ENCODE measurements at places on chromosomes 7 and 10. TPM values are rescaled to one million over a fixed set of nuclear protein-coding genes. Genes with fewer than 3 reads are reported as not detected.

GRCh38 chr10:113180401-113181154 lies 230.5 kb downstream of the TCF7L2 start:
- H3K4me3 ChIP-seq, result no peak overlapping the region
- H3K27me3 ChIP-seq, result no peaks in the 10 kb centered on the region
- H3K36me3 ChIP-seq, result no peaks in the 10 kb centered on the region
- no peak overlapping the region for H3K27ac ChIP-seq
- H3K4me1 ChIP-seq, result peaks cover 23% of the 10 kb centered on the region
- DNase-seq, result no peak

DNA sequence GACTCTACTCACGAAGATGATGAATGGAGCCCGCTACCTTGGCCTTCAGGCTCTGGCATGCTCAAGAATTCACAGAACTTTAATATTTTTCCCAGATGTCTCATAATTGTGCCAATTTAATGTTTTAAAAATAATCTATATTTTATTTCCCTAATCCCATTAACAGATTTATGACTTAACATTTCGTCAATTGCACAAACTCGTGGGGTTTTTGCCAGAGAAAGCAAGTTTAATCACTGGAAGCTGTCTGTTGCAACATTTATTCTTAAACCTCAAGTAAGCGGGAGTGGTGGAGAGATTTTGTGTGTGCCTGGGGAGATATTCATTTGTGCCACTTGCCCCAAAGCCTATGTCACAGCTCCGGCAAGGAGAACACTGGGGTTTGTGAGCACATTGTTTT lies 117.9 kb downstream of the TEX36 start:
- no peaks in the 10 kb centered on the region for H3K4me1 ChIP-seq
- H3K27ac ChIP-seq, result no peak overlapping the region
- H3K36me3 ChIP-seq, result no peaks in the 10 kb centered on the region

DNA sequence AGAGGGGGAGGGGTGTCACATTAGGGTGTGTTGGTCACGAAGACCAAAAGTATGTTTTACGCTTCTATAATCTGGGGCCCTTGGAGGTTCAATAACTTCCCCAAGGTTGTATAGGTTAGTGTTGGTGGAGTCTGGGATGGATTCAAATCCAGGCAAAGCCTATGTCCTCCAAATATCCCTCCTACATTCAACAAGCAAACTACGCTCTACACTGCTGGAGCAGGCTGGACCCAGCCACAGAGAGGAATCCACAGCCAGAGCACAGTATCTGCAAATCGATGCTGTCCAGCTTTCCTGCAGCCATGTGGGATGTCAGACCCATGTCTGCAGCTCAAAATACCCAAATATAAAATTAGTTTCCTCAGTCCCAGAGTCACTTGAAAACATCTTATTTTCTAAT lies 198.0 kb downstream of the COBL start:
- no peak for DNase-seq
- H3K27me3 ChIP-seq, result no peaks in the 10 kb centered on the region
- H3K4me1 ChIP-seq, result no peaks in the 10 kb centered on the region
- H3K4me3 ChIP-seq, result no peak overlapping the region
- no peaks in the 10 kb centered on the region for H3K36me3 ChIP-seq

DNA sequence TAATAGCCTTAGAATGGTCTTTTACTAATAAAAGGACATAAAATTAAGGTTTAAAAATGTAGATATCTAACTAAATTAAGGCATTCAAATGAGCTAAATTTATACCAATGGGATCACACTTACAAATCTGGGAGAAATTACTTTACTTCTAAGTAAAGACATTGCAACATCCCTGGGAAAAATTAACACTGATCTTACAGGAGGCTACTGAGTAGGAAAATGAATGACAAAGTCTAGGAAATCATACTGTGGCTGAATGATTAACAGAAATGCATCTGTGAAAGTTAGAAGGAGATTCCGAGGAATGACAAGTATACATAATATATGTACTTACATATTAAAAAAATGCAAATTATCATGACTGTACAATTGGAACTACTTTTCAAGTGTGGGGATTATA lies 38.3 kb downstream of the CACNA2D1 start:
- no peak overlapping the region for H3K27ac ChIP-seq
- no peaks in the 10 kb centered on the region for H3K27me3 ChIP-seq
- no peaks in the 10 kb centered on the region for H3K4me1 ChIP-seq
- no peak for DNase-seq

- DNase-seq, result no peak
- no peaks in the 10 kb centered on the region for H3K36me3 ChIP-seq
- no peak overlapping the region for H3K4me3 ChIP-seq
- peaks cover 13% of the 10 kb centered on the region for H3K27me3 ChIP-seq
- H3K27ac ChIP-seq, result no peak overlapping the region
These were observed 54.8 kb upstream of the IFRD1 start for GRCh38 chr7:112395411-112395810.

DNA sequence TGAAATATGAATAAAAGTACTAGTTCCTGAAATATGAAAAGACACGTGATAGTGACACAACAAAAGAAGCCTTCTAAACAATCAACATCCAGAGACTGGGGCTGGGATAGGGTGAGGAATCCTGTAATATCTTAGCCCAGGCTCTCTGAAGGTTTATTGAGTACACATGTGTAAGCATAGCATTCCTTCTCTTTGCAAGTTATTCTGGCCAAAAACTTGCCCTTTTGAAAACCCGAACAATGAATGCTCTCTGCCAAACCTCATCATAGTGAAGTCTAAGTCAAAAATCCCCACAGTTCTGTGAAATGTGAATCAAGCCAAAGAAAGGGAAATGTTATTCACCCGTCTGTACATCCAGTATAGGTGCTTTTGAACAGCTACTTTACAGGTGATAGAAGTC lies 11.6 kb downstream of the SEMA3D start:
- H3K27ac ChIP-seq, result no peak overlapping the region
- DNase-seq, result no peak
- H3K36me3 ChIP-seq, result peaks cover 23% of the 10 kb centered on the region
- no peaks in the 10 kb centered on the region for H3K27me3 ChIP-seq

ITPRID1 gene
- 0.07 TPM for total RNA-seq

ELN gene
- not detected for total RNA-seq

Data from type B pancreatic cell (in vitro differentiated cells).